CD4-positive, alpha-beta T cell treated with Interleukin-17A for 4 hours (primary cell): ENCODE measurements at places on chromosomes 7 and 10.

DNA sequence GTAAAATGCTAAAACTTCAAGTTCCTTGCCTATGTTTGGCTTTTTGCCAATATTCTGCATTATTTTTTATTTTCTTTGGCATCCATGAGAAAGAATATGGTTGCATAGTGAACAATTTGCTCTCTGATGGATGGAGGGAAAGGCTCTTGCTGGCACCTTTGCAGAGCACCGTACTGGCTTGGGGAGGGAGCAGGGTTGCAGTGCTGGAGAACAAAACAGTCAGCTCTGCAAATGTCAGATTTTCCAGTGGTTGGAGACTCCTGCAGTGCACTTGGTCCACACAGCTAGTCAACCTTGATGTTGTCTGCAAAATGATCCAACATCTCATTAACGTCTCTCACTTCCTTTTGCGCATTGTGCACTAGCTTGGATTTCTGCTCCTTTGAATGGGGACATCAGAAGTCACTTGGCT is 100.8 kb downstream of the ANLN start:
- no peak for DNase-seq

GRCh38 chr7:35900651-35901050 is 99.8 kb downstream of the SEPTIN7 start:
- DNase-seq, result no peak

GRCh38 chr7:8130663-8131062 is 131.3 kb downstream of the ICA1 start:
- no peak for DNase-seq

GRCh38 chr10:25627606-25628005 is 306.4 kb upstream of the MYO3A start:
- DNase-seq, result no peak

DNA sequence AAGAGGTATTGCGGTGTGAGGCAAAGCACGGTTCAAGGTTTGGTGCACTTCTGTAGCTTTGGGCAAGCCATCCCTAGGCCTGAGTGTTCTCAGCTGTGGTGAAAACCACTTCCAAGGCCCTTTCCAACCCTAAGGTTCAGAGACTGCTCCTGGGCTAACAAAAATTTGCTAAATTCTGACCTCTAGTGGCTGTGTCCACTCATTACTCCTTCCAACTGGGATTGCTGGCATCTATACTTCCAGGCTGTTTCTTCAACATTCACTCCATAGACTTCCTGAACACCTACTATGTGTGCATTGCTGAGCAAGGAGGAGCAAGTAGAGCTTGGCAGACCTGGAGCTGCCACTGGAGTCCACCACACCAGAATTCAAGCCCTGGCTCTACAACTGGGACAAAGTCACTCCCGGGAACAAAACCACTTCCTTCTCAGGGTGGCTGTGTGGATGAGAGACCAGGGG is 29.3 kb upstream of the SH3PXD2A start:
- DNase-seq, result peak; percentile 29

DNA sequence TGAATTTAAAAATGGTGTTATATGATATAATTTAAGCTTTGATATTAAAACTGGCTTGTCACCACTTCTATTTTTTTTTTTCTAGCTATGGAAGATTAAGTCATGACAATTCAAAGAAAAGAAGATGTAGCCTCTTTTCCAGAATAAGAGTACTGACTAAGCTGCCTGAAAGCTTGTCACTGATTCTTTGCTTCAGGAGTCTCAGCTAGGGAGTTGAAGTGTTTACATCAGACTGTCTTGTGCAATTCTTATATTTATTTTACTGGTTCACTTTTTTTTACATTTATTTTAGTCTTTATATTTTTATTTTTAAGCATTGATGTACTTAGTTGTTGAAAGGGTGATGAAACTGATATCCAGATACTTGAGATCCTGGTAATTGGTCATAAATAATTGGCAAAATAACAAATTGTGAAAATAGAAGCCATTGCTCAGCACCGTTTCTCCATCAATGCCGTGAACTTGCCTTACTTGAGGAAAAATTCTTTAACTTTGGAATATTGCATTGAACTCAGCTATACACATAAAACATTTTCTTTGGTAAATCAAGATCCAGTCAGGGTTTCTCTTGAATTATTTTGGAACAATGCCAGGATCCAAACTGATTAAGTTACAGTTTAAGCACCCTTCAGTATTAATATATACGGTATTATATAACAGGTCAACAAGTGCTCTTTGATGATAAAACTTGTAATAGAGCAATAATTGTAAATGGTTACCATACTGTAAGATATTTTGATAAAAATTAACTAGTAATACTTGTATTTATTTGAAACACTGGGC is 156.4 kb downstream of the PHTF2 start:
- no peak for DNase-seq

DNA sequence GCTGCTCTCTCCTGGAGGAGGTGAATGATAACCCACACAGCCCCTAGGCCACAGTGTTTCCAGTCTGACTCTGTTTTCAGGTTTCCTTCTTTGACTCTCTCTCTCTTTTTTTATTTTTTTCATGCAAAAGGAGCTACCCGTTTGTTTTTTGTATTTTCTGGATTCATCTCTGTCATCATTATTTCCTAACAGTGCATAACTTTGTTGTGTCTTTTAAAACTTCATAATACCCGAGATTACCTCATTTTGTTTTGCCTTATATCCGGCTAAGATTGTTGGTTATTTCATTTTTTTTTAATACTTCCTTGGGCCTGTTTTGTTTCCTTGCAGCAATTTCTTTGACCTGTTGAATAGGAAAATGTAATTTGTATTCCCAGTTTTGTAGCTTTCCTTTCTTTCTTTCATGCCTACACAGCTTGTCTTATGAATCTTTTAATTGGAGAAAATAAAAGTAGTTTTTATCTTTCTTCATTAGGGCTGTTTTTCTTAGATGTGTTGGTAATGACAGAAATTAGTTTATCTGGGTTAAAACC is 72.5 kb downstream of the SPAG6 start:
- DNase-seq, result no peak

DNA sequence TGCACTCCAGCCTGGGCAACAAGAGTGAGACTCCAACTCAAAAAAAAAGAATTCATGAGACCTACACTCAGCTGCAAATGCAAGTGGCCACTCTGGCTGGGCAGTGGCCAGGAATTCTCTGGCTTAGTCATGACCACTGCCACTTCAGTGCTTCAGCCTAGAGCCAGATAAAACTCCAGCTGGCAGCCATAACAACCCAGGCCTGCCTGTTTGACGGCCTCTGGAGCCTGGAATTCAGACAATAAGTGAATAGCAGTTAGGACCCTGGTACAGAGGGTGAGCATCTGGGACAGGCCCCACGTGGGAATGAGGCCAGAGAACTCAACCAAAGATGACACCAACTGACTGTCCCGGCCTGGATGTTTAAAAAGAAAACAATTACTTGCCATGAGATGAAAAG is 18.9 kb downstream of the RCC1L start:
- DNase-seq, result no peak

- no peak for DNase-seq
Measured at GRCh38 chr7:150897502-150898474, 45.5 kb downstream of the AOC1 start.

GRCh38 chr10:74641659-74642058 is 184.7 kb upstream of the KAT6B start:
- DNase-seq, result no peak

GRCh38 chr10:116771101-116771958 is 29.0 kb upstream of the HSPA12A start:
- DNase-seq, result no peak

- DNase-seq, result no peak
Measured at GRCh38 chr7:32145911-32146310, 75.7 kb upstream of the PDE1C start.

GRCh38 chr10:78025685-78026364 is 3.5 kb downstream of the POLR3A start:
- no peak for DNase-seq

GRCh38 chr7:47885309-47885986 is 62.8 kb downstream of the PKD1L1 start:
- DNase-seq, result no peak

- DNase-seq, result no peak
Measured at GRCh38 chr10:102283488-102283887, 38.2 kb downstream of the GBF1 start.

DNA sequence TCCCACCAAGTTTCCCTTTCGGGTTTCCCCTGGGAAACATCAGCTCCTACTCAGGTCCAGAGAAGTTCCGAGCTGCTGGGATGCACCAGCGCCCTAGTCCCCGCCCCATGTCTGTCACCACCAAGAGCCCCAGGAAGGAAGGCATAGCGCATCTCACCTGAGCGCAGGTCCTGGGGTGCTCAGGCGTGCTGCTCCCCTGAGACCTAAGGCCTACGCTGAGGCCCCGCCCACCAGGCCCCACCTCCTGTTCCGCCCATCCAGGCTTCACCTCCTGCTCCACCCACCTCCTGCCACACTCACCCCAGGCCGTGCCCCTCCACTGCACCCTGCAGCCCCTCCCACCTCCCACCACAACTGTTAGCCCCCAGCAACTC is 1.2 kb upstream of the TFR2 start:
- DNase-seq, result peak; percentile 38

- DNase-seq, result no peak
Measured at GRCh38 chr10:31762316-31762715, 166.3 kb downstream of the ARHGAP12 start.

- no peak for DNase-seq
Measured at GRCh38 chr10:59891936-59892335, 14.4 kb downstream of the CCDC6 start.

DNA sequence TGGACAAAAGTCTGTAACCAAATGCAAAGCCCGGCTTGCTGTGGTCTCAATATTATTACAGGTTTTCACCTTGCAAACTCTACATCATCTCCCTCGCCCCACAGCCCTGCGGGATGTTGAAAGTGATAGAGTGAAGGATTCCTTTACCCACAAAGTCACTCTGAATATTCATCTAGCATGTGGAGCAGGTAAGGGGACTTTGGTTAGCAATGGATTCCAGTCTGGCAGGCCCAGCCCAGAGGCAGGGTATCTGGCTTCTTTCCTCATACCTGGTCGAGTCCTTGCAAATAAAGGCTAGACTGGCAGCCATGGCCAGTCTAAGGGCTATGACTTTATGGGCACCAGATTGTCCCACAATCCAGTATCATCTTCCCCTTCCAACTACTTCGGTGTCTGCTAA is 3.2 kb downstream of the TAS2R40 start:
- DNase-seq, result no peak

GRCh38 chr7:37255327-37255944 is 193.2 kb downstream of the ELMO1 start:
- DNase-seq, result no peak

DNA sequence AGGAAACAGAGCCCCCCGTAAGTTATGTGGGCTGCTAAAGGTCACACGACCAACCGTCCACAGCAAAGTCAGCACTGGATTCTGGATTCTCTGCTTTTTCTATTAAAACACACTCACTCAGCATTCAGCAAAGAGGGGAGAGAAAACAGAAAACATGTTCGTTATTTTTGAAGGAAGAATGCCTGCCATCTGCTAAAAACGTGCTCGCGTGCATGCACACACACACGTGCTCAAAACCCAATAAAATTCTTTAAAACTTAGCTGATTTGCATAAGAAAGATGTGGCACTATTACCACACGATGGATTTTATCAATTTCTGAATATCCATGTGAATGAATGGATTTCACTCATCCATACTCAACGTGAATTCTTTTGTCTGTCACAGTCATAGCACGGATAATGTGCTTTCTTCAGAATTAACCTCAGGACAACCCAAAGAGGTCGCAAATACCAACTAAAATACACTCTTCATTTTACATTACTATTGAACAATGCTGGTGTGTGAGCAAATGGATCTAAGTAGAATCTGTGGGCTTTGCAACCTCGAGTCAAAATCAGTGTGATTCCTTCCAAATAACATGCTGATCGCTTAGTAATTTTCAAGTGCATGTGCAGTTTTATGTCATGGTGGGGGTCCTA is 40.8 kb downstream of the NRP1 start:
- no peak for DNase-seq

DNA sequence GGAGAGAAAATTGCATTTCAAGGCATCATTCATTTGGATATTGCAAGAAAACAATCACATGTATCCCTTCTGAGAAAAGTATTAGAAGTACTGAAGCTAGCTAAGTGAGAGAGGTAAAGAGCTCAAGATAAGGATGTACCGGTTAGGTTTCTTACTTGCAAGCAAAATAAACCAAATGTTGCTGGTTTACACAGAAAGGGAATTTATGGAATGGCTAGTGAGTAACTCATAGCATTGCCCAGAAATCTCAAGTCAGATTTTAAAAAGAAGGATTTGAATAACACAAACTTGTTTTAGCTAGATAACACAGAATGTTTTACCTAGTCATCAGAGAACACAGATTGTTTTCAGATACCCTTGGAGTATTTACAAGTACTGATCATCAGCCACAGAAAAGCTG is 30.6 kb downstream of the KLHL7 start:
- DNase-seq, result no peak

GRCh38 chr10:116521424-116522290 is 24.1 kb upstream of the PNLIP start:
- DNase-seq, result peak; percentile 14

DNA sequence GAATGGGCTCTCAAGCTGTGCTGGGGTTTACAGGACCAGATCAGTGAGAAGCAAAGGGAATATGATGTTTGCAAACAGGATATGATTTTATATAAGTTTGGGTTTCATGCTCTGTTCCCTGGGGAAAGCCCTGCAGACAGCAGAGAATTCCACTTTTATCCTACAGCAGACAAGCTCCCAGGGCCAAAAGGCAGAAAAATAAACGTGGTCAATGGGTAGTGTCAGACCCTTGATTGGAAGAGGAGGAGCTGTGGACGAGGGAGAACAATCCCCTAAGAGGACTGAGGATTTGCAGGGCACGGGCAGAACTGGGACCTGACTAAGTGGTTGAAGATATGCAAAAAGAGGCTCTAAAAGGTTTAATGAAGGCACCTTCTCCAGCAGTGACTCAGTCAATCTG is 275.3 kb downstream of the HDAC9 start:
- DNase-seq, result no peak

GRCh38 chr10:71493741-71494140 is 97.0 kb downstream of the CDH23 start:
- DNase-seq, result no peak

GRCh38 chr10:71431239-71432100 is 34.8 kb downstream of the CDH23 start:
- no peak for DNase-seq

GRCh38 chr7:129530795-129531391 is 28.6 kb downstream of the SMKR1 start:
- peak; percentile 21 for DNase-seq

GRCh38 chr10:110923856-110924493 is 4.6 kb downstream of the SHOC2 start:
- no peak for DNase-seq

GRCh38 chr10:102396317-102396650 is 779 bp downstream of the NFKB2 start:
- no peak for DNase-seq

- DNase-seq, result no peak
Measured at GRCh38 chr7:158662610-158663427, 41.8 kb downstream of the NCAPG2 start.
